Vagina (tissue), 2 donors: ENCODE measurements at places on chromosomes 11 and 22. TPM values are rescaled to one million over a fixed set of nuclear protein-coding genes. Genes with fewer than 3 reads are reported as not detected.

OR8D1 gene
- not detected for total RNA-seq

MIAT gene
- total RNA-seq: 2.7 TPM

DNA sequence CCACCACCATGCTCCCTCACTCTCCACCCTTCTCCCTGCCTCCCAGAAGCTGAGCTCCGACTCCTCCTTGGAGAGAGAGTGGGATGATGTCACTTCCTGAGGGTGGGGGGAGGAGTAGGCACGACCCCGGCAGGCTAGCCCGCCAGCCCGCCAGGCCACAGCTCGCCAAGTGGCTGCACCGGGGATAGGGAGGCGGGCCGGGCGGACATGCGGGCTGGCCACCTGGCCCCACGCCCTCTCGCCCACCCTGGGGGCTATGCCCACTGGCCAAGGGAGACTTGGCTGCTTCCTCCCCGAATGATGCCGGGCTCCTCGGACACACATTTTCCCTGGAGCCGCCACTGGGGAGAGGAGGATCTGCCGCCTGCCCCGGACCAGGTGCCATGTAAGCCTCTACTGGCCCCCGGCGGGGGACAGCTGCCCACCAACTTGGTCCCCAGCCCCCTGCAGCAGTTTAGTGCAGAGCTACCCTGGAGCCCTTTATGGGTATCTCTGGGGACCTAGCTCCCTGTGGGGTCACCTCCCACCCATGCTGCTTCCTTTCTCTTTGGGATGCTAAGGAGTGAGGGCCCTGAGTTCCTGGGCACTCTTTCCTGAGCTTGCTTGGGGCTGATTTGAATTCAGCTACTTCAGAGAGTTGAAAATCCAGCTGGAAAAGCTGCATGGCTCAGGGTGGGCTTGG, 33.7 kb upstream of the MYRF start:
- DNase-seq: no peak

DNA sequence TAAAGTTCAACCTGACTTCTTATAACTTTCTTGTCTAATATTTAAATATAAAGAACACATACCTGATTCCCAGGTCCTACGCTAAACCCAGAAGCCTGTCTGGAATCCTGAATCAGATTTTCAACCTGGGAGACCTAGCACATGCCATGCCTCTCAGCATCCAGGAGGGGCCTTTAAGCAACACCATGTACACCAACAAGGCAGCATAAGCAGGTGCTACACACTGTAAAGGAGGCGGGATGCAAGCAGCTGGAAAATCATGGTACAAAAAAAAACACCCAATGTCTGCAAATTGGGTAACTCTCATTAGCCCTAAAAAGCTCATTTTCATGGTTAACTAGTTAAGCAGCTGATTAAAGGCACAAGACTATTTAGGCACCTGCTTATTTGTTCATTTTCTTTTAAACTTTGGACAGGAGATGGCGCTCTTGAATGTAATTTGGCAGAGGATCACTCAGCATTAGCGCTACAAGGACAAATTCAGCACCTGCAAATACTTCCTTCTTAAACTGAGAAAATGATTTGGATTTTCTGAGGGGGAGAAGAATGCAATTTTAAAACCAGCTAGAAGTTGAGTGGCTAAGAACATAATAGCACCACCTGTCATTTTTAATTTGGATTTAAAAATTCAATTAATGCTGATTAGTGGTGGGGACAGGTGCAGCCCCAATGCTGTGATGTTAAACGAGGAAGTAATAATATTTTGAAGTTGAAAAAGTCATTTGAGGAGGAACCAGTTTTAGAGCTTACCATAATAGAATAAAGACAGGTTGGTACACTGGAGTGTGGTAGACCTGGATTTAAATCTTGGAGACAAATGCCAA, 104.0 kb downstream of the FAR1 start:
- no peak for DNase-seq

GRCh38 chr11:73193251-73194033, 24.6 kb upstream of the P2RY2 start:
- DNase-seq: no peak

- no peak for DNase-seq
These were observed 32.7 kb downstream of the CD6 start for GRCh38 chr11:61004180-61004611.

GRCh38 chr11:10304495-10305261, at the start of gene ADM:
ADM (plus strand) TSS chr11:10305073; CDS start chr11:10305701, 628 bp downstream.
- no peak for DNase-seq

DNA sequence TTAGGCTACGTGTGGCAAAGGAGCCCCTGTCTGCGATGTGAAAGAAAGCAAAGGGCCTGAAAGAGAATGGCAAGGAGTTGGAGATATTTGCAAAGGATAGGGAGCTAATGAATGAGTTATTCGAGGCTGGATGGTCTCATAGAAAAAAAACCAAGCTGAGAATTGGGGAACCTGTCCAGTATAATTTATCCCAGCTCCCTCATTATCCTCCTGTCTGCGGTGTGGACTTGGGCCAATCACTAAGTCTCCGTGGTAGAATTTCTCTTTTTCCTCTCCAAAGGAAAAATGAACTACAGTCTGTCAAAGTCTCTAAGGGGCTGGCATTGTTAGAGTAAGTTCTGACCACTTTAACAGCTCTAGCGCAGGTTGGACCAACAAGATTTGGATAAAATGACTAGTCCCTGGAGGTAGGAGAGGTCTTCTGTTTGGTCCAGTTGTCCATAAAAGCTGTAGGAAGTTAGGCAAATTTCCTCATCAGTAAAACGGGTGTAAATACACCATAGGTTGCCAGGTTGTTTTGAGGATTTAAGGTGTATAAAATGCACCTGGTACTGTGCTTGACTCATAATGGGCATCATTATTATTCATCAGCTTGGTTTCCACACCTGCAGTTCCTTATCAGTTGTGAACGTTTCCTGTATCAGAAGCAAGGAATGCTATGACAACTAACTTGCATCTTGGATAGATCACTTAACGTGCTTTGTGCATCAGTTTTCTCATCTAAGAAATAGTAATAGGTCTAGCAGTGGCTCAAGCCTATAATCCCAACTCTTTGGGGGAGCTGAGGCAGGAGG, 10.3 kb upstream of the CDON start:
- no peak for DNase-seq
